NCI-H1417 treated with DMSO at 0.1 percent for 48 hours (cell line): ENCODE measurements at places on chromosomes 7 and 10.

DNA sequence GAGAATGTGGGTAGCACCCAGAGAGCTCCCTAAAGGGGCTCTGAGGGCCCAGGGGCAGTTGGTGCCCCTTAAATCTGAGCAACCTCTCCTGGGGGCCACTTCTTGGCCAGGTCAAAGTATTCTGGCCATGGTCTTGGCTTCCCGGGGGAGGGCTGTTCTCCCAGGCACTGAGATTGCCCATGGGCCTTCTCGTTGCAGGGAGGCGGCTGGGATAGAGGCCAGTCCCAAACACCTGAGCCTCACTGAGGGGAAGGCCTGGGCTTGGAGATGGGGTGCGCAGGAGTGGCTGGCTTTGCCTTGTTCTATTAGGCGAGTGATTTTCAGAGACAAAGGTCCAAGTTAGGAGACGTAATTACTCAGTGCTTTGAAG, 33.5 kb downstream of the ZNF783 start:
- DNase-seq = no peak

- no peak for DNase-seq
Measured at GRCh38 chr7:49001610-49002033, 77.3 kb downstream of the CDC14C start.

- no peak for DNase-seq
Measured at GRCh38 chr7:31478721-31479120, 35.2 kb upstream of the ITPRID1 start.

DNA sequence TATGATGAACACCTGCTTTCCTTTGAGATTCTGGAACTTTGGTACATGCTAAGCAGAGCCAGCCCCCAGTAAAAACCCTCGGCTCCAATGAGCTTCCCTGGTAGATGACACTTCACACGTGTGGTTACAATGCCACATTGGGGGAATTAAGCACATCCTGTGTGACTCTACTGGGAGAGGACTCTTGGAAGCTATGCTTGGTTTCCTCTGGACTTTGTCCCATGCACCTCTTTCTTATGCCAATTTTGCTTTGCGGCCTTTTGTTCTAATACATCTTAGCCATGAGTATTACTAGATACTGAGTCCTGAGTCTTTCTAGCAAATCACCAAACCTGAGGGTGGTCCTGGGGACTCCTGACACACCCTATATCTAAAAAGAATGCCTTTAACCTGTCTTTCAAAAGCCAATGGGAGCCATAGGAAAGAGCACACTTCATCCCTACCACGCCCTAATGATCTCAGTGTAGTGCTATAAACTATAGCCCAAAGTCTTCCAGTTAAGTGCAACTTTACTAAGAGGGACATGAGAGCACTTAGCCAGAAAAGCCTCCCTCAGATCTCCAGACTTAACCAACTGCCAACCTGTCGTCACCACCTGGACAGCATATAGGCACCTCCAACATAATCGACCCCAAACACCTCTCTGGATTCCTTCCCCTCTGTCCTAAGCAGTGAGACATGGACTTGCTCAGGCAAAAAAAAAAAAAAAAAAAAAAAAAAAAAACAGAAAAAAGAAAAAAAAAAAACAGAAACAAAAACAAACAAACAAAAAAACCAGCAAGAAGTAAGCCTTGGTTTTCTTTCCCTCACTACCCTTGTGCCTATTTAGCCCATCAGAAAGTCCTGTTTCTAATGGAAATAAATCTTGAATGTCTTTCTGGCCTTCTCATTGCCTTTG, 37.4 kb downstream of the CCDC6 start:
- DNase-seq = no peak

- no peak for DNase-seq
Measured at GRCh38 chr10:80200259-80200658, 5.1 kb downstream of the ANXA11 start.

DNA sequence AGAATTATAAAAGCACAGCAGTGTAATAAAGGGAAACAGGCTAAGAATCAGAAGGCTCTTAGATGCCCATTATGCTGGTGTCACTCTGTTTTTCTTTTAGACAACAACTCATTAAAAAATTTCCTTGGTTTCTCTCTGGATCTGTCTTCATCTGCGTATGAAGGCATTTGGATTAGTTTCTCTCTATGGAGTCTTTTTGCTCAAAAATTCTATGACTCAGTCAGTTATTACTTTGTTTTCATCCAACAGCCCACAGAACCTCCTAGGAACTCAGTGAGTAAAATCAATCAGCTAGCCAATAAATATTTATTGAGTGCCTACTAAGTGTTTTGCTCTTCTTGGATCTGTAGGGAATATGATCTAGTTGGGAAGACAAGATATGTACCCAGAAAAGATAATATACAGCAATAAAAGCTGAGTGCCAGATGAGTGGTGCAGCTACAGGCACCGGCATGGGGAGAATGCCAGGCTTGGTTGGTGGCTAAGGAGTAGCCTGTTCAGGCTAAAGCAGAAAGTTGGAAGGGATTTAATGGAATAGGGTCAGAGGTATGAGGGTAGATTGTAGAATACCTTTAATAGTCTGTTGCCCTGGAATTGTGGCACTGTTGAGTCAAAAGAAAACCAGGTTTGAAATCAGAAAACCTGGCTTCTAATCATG, 156.2 kb downstream of the LRRC4 start:
- no peak for DNase-seq

- no peak for DNase-seq
Measured at GRCh38 chr10:89699581-89700064, 1.8 kb upstream of the KIF20B start.

DNA sequence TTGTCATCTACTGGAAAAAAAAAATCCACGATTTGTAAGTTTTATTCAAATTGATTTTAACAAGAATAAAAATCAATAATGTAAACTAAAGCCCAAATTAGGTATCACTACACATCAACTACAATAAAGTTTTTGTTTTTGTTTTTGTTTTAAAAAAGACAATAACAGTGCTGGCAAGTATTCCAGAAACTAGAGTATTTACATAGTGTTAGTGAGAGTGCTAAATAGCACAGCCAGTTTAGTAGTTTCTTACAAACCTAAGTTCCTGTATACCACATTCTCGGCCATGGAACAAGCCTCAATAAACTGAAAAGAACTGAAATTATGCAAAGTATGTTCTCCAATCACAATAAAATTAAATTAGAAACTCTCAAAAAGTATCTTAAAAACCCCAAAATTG, 8.1 kb downstream of the ARHGAP12 start:
- no peak for DNase-seq

GRCh38 chr10:117694190-117694589, 151.6 kb downstream of the EMX2 start:
- DNase-seq = no peak

DNA sequence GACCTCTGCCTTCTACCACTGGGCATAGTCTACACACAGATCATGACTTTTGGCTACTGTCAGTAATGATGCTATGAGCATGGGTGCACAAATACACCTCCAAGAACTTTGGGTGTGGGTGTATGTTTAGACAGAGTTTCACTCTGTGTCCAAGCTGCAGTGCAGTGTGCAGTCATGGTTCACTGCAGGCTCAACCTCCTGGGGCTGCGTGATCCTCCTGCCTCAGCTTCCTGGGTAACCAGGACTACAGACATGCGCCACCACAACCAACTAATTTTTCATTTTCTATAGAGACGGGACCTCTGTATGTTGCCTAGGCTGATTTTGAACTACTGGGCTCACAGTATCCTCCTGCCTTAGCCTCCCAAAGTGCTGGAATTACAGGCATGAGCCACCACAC, 194.4 kb downstream of the NSUN6 start:
- no peak for DNase-seq

GRCh38 chr7:101238226-101239182, 902 bp upstream of the CLDN15 start:
- DNase-seq = no peak

- DNase-seq = no peak
Measured at GRCh38 chr10:30591249-30591670, 38.3 kb downstream of the LYZL2 start.

DNA sequence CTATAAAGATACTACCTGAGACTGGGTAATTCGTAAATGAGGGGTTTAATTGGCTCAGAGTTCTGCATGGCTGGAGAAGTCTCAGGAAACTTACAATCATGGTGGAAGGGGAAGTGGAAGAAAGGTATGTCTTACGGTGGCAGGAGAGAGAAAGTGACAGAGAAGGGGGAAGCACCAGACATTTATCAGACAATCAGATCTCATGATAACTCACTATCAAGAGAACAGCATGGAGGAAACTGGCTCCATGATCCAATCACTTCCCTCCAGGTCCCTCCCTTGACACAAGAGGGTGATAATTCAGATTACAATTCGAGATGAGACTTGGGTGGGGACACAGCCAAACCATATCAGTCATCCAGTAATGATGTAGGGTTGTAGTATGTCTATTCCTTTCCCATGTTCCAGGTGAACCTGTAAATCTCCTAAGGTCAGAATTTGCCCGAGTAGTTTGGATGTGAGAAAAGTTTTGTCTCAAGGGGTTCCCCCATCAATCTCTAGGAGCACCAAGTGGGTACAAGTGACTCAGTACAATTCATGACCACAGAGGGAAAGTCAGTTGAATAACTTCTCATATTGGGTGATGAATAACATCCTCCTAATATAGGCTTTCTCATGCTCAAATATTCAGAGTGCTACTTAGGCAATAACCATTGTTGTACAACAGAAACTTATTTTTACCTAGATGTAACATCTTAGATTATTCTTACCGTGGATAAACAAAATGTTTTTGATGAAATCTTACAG, 39.7 kb upstream of the MTPN start:
- no peak for DNase-seq

GRCh38 chr10:74521526-74521925, 304.9 kb upstream of the KAT6B start:
- no peak for DNase-seq

GRCh38 chr7:132458729-132459128, 117.5 kb downstream of the PLXNA4 start:
- DNase-seq = no peak

DNA sequence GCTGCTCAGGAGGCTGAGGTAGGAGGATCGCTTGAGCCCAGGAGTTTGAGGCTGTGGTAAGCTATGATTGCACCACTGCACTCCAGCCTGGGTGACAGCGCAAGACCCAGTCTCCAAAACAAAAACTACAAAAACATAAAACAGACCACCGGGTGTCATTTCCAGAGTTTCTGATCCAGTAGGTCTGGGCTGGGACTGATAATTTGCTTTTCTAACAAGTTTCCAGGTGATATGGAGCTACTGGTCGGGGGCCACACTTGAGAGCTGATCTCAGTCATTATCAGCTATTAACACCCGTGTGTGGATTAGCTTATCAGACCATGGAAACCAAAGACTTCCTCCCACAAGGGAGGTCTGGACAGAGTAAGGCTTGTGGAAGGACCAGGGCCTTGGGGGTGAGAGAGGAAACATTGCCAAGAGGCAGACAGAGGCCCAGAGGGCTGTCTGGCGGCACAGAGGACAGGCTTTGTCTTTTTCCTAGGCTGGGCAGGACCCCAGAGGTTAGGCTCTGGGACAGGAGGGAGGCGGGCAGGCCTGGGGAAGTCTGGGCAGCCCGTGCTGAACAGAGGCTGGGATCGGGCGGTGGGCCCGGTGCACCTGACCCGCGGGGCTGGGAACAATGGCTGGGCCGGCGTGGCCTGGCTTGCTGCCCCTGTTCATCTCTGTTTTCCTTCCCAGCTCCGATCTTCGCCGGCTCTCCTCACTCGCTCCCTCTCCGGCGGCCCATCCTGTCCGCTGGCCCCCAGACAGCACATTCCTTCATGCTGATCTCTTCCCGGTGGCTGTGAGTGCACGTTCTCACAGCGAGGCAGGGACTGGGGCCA, 25.2 kb downstream of the TMEM270 start:
- no peak for DNase-seq
